ENCODE measurements at places on chromosomes 3 and 15.

- no peak for DNase-seq
These were observed 6.6 kb downstream of the KLF15 start for GRCh38 chr3:126350502-126351085.

- DNase-seq, result no peak
These were observed 903.6 kb downstream of the DIPK2A start for GRCh38 chr3:144875211-144875610.

GRCh38 chr15:91152896-91153581, 53.0 kb downstream of the SV2B start:
- no peak for DNase-seq

- DNase-seq, result no peak
These were observed at the start of gene ADAMTSL3 for GRCh38 chr15:83653639-83654378. Gene ADAMTSL3, plus strand, starts transcription at chr15:83654123. Its CDS starts 1,639 bp downstream, at chr15:83655762.

DNA sequence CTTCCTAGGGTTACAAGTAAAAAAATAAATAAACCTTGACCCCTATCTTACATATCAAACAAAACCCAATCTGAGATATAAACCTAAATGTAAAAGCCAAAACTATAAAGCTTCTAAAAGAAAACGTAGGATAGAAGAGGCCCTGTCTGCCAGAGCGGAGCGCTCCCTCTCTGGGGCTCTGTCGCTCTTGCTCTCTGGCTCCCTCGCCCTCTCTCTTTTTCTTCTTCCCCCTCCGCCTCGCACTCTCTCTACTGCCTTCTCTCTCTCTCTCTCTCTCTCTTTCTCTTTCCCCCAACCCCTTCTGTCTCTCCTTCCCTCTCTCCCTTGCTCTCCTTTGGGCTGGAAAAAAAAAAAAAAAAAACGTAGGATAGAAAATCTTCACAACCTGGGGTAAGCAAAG, 21.6 kb downstream of the RYK start:
- no peak for DNase-seq

- DNase-seq, result no peak
These were observed 46.2 kb upstream of the FILIP1L start for GRCh38 chr3:100160521-100160920.

- no peak for DNase-seq
These were observed 110.7 kb upstream of the CDIN1 start for GRCh38 chr15:36468746-36469145.

- no peak for DNase-seq
These were observed 86.8 kb downstream of the LSM3 start for GRCh38 chr3:14265246-14265962.

DNA sequence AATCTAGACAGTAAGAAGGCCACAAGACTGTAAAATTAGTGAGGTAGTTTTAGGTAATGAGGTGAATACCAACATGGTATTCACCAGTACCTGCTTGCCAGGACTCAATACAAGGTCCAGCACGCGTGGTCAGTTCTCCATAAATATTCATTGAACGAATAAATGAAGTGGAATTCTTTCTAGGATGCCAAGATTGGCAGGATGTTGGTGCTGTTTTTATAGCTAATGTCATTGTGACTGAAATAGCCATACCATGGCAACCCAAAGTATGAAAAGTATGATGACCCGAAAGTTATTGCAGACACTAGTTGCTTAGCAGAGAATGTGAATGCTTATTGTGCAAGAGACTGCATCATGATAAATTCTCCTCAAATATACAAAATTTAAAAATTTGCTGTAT, 307.2 kb downstream of the KCNH8 start:
- no peak for DNase-seq

DNA sequence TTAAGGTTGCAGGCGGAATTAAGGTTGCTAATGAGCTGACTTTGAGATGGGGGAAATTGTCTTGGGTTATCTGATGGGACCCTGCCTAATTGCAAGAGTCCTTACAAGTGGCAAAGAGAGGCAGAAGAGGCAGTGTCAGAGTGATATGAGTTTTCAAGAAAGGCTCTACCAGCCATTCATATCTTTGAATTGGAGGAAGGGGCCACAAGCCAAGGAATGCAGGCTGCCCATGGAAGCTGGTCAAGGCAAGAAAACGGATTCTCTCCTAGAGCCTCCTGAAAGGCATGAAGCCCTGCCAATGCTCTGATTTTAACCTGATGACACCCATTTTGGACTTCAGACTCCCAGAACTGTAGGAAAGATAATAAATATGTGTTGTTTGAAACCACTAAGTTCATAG, 20.6 kb upstream of the SMAD6 start:
- no peak for DNase-seq

DNA sequence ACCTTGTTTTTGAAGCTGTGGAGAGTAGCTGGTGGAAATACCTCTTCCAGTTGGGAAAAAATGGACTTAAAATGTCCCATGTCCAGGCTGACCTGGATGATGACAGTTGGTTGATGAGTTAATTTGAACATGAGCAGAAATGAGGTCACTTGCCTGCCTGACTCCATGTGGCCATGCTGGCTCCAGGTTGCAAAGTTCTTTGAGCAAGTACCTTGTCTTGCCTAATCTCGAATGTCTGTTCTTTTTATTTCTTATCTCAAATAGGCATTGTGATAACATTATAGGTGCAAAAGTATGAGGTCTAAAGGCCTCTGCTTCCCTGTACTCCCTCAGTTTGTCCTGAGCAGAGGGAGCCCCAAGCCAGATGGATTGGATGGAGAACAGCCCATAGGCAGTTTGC, 9.0 kb downstream of the MAPKBP1 start:
- DNase-seq, result no peak

GRCh38 chr3:101066711-101067129, 73.5 kb upstream of the ABI3BP start:
- no peak for DNase-seq

Measured in amygdala (tissue), 56 donors.